ENCODE measurements at places on chromosomes 7 and 10.

GRCh38 chr10:124875596-124875995, 66.3 kb upstream of the ZRANB1 start:
- no peak for DNase-seq

GRCh38 chr7:74525881-74526280, 72.2 kb downstream of the GTF2IRD1 start:
- DNase-seq: no peak

GRCh38 chr7:154684666-154685563, 318.0 kb downstream of the PAXIP1 start:
- DNase-seq: no peak

- DNase-seq: no peak
These were observed 163.7 kb downstream of the SEMA3D start for GRCh38 chr7:85023066-85023712.

DNA sequence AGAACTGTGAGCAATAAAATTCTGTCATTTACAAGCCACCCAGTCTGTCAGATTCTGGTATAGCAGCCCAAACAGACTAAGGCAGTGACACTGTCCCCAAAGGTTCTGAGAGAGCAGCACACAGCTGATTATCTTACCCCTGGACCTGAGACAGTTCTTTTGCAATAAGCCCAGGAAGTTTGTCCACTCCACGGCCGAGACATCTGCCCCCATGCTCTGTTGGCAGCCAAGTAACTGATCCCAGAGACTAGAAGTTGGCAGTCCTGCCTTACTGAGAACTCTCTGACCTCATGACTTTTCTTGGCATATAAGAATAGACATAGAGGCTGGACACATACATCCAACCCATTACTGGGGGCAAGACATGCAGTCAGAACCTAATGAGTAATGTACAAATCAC, 243.0 kb upstream of the GRB10 start:
- no peak for DNase-seq

- no peak for DNase-seq
These were observed 45.5 kb upstream of the CALCR start for GRCh38 chr7:93620057-93620456.

- DNase-seq: no peak
These were observed 196.7 kb downstream of the SEMA3E start for GRCh38 chr7:83452256-83452655.

GRCh38 chr7:11170863-11171568, 197.3 kb downstream of the PHF14 start:
- no peak for DNase-seq

DNA sequence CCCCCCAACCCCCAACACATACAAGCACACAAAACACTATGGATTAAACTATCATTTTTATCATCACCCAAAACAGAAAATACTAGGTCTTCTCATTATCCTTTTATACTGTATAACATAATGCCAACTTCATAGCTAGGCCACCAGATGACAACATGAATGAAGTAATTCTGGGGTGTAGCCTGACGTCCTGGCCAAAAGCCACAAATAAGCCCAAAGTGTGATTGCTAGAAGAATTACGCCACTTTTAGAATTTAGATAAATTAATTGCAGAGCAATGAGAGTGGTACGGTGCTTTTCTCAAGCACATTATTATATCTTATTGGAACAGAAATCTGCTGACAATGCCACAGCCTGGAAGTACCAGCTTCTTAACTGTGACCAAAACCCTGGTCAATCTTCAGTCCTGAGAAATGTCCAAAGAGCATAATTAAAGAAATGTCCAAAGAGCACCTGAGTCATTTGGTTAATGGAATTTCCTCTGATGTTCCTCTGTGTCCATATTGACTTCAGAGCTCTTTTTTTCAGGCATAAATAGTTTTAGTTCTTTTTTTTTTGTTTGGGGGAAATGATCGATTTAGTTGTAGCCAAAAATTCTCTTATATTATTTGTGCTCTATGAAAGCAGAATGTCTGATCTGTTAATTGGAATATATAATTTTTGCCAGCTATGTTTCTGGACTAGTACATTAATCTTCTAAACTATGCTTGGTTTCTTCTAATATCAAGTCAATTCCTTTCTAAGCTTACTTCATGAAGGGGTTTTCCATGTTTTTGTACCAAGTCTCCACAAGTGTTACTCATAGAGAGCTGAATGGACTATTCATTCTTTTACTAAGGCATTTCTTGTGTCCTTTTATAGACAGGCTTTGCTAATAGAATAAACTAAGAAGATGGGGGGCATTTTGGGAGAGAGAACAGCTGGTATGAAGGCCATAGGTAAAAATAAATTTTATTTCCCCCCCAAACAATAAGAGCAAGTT, 233.4 kb upstream of the SLC26A5 start:
- no peak for DNase-seq

- peak; percentile 83 for DNase-seq
These were observed 2.0 kb downstream of the FBXL15 start for GRCh38 chr10:102422545-102423129.

GRCh38 chr7:2336626-2337299, 17.9 kb upstream of the EIF3B start:
- DNase-seq: no peak

GRCh38 chr10:436911-437665, 252.4 kb downstream of the DIP2C start:
- DNase-seq: no peak

- DNase-seq: no peak
These were observed 208.8 kb upstream of the DKK1 start for GRCh38 chr10:52105301-52105700.

GRCh38 chr7:108815815-108816214, 246.1 kb downstream of the DNAJB9 start:
- no peak for DNase-seq

- DNase-seq: no peak
These were observed 4.0 kb downstream of the CDHR1 start for GRCh38 chr10:84198206-84198915.

DNA sequence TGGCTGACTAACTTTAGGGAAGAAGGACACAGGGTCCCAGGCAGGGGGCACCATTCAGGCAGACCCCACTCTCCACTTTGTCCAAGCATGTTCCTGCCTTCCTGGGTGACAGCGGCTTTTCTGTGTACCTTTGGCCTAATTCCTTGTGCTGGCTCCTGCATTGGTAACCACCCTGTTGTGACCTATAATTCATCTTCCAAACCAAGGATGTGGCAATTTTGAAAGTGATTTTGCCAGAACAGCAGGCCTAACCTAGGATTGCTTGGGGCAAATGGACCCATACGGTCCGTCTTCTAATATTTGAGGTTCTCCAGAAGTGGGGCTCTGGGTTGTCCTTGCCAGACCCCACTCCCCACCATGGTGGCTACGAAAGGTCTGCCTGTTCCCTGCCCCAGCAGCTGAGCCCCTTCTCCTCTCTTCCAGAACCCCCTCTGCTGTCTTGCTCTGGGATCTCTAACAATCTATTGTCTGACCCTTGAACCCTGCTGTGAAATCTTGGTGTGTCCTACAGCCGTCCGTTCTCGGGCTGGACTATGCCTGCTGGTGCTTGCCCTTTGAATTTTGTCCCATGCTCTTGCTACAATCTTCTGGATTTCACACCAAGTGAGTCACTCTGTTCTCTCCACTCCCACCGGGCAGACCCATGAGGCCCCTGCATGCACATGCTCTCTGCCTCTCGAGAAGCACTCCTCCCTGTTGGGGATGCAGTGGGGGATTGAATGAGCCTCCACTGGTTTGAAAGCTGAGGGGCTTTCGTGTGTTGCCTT, 316.0 kb downstream of the CXCL12 start:
- DNase-seq: no peak

DNA sequence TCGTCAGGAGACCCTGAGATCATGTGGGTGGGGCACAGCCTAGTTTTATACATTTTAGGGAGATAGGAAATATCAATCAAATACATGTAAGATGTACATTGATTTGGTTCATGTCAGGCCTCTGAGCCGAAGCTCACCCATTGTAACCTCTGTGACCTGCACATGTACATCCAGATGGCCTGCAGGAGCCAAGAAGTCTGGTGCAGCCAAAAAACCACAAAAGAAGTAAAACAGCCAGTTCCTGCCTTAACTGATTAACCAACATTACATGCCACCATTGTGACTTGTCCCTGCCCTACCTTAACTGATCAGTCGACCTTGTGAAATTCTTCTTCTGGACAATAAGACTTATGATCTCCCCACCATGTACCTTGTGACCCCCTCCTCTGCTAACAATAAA, 16.0 kb upstream of the LRRC61 start:
- no peak for DNase-seq

DNA sequence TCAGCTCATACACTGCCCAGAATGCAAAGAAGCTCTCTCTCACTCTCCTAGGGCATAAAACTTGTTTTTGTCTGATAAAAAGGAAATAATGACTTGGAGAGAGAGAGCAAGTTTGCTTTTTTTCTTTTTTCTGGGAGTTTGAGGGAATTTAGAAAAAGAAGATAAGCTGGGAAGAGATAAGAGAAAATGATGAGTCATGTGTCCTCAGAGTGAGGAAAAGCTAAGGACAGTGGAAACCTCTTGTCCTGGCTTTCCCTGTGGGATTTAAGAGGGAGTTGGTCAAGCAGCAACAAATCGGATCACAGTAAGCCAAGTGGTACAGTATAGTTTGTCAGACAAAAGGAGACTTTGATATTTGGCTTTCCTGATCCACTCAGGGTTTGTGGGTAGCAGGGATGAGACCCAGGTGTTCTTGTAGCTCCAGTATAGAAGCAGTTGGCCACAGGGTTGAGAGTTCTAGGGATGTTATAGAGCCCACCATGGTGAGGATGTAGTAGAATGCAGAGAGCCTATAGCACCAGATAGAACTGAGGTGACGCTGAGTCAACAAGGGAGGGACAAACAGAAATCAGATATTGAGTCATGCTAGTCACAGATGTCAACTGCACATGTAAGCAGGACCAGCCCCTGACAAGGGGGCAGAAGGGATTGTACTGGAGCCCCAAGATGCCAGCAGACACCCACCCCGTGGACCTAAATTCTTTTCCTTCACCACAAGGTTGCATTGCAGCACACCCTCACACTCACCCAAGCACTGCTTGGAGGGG, 219.3 kb upstream of the TAC1 start:
- DNase-seq: no peak

GRCh38 chr7:107659666-107660065, 962 bp upstream of the SLC26A4 start:
- DNase-seq: peak; percentile 66

- DNase-seq: no peak
These were observed 127.4 kb downstream of the RGS10 start for GRCh38 chr10:119415121-119415520.

DNA sequence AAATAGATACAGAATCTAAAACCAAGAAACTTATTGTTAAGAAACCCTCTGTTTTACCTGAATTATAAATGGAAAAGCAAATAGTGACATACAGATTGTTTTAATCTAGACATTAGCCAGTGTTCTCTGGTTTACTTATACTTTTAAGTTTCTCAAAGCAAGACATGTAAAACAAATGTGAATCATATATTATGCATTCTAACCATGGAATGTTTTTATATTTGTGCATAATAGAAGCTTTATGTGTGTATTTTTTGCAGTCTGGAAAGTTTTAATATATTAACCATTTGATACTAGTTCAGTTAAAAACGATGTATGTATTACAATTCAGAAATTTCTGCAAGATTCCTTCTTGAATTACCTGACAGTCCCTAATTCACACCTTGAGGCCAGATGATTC, 150.6 kb upstream of the TMEM72 start:
- no peak for DNase-seq

DNA sequence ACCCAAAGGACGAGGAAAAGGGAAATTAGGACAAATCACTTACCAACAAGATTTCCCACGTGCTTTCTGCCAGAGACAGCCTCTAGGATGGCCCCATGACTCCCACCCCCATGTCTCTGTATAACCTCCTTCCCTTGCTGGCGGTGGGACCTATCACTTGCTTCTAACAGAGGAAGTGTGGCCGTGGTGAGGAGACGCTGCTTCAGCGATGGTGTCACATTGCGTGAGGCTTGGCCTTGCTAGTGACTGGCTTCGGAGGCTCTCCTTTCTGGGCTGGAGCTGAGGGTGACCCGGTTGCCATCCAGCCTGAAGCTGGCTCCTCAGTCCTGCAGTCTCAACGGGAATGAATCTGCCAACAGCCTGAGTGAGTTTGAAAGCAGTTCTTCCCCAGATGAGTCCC, 123.7 kb downstream of the ANLN start:
- DNase-seq: no peak

GRCh38 chr7:119703895-119704294, 569.1 kb upstream of the KCND2 start:
- DNase-seq: no peak

DNA sequence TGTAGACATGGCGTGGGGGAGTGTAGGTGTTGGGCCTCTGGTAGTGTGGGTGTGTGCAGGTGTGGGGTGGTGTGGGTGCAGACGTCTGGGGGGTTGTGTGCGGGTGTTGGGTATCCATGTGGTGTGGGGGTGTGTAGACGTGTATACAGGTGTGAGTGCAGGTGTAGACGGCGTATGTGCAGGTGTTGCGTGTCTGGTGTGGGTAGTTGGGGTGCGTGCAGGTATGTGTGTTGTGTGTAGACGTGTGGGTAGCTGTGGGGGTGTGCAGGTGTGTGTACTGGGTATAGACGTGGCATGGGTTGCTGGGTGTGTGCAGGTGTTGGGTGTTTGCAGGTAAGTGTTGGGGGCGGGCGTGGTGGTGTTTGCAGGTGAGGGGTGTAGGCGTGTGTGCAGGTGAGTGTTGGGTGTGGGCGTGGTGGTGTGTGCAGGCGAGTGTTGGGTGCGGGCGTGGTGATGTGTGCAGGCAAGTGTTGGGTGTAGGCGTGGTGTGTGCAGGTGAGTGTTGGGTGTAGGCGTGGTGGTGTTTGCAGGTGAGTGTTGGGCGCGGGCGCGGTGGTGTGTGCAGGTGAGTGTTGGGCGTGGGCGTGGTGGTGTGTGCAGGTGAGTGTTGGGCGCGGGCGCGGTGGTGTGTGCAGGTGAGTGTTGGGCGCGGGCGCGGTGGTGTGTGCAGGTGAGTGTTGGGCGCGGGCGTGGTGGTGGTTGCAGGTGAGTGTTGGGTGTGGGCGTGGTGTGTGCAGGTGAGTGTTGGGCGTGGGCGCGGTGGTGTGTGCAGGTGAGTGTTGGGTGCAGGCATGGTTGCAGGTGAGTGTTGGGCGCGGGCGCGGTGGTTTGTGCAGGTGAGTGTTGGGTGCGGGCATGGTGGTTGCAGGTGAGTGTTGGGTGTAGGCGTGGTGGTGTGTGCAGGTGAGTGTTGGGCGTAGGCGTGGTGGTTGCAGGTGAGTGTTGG, 16.6 kb downstream of the GET4 start:
- DNase-seq: no peak

GRCh38 chr10:88194961-88195367, 331.5 kb downstream of the PTEN start:
- DNase-seq: no peak

GRCh38 chr10:114327537-114328440, 76.5 kb downstream of the AFAP1L2 start:
- no peak for DNase-seq

DNA sequence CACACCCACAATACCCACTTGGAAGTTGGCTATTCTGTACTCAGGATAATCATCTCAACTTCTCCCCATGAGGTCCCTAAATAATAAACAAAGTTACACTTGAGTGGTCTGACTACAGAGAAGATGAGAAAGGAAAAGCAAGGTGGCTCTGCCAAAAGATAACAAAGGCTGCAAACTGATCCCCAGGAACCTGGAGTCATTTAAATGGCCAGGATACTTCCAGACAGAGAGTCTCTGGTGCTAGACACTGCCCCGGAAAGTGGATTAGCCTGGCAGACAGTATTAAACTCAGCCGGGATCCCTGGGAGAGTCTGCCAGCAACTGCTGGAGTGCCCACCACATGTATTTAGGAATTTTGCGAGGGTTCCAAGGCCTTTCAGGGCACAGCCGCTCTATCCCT, 93.7 kb downstream of the DGKI start:
- no peak for DNase-seq

All from activated effector memory CD4-positive, alpha-beta T cell treated with anti-CD3 and anti-CD28 coated beads, Interleukin-2, amount 50 U/mL, for 16 hours (primary cell).